Myocyte (in vitro differentiated cells): ENCODE measurements at places on chromosomes 6 and 20. TPM values are rescaled to one million over a fixed set of nuclear protein-coding genes. Genes with fewer than 3 reads are reported as not detected.

SIRPB1 gene
- 0.19 TPM in 1 of 2 replicates, not detected in the other for total RNA-seq

MPIG6B gene
- not detected in 2 replicates for total RNA-seq

- no peak for DNase-seq
Measured at GRCh38 chr6:153997221-153997620, 41.8 kb upstream of the OPRM1 start.

DNA sequence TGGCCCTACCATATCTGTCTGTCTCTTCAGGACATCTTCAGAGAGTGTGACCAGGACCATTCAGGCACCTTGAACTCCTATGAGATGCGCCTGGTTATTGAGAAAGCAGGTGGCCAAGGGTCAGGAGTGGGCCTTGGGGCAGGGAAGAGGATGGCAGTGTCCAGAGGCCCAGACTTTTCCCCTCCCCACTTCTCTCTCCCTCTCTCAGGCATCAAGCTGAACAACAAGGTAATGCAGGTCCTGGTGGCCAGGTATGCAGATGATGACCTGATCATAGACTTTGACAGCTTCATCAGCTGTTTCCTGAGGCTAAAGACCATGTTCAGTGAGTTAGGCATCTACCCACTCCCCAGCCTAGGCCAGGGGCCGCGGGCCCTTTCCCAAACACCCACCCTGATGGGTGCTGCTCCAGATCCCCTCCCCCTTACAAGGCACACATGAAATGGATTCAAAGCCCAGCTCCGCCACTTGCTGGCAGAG, 24.3 kb downstream of the CAPN11 start:
- DNase-seq: no peak

GRCh38 chr6:168179133-168179532, 100.1 kb upstream of the FRMD1 start:
- no peak for DNase-seq

DNA sequence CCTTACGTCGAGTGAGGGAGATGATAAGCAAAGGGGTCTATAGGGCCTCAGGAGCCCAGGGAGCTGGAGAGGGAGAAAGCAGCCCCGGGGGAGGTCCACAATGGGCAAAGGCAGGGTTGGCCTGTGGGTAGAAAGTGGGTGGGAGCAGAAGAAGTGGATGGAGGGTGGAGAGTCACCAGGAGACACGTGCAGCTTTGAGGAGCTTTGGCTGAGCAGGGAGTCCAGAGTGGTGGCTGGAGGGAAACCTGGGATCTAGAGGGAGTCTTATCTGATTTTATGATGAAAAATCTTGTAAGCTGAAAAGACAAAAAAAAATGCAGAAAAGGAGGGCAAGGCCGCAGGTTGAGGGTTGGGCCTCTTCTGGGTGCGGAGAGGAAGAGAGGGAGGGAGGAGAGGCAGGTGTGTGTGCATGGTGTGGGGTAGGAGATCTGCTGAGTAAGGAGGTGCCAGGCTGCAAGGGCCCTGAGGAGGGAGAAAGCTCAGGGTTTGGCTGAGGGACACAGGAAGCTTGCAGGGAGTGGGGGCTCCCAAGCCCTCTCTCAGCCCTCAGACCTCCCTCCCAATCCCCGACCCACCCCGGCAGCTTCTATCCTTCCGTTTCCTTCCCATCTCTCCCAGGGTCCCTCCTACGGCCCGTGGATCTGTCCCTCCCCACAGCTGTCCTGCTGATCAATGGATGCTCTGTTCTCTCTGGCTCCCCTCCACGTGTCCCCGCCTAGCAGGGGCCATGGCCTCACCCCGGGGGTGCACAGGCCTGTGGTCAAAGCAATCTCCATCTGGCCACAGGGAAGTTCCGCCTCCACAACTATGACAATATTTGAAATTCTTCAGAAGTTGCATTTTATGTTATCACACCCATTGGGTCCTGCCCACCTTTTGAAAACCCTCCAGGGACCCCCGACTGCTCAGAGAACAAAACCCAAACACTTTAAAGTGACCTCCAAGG, 17.1 kb upstream of the BPI start:
- DNase-seq: peak; percentile 42

DNA sequence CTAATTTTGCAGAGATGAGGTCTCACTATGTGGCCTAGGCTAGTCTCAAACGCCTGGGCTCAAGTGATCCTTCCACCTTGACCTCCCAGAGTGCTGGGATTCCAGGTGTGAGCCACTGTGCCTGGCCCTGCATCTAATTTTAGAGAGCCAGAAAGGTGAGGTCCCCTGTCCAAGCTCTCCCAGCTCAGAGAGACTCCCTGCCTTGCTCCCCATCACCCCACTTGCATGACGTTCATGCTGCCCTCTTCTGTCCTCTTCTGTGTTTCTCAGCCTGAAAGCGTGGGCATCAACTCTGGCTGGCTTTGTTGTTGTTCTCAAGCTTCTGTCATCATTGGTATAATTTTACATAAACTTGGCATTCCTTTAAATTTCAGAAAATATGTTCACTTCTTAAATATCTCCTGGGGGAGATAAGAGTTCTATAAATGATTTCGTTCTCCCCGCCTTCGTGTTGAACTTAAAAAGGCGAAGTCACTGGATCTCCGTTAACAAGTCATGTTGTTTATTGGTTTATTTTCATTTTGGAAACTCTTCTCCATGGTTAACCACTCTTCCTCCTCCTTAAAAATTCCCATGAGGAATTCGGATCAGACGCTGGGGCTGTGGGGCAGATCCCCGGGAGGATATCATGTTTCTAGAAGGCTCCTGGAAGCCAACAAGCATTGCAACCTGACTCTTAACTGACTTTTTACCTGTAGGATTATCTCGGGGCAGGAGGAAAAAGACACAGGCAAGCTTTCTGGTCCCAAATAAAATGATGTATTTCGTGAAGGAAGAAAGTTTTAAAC, 13.2 kb upstream of the PARD6B start:
- no peak for DNase-seq

DNA sequence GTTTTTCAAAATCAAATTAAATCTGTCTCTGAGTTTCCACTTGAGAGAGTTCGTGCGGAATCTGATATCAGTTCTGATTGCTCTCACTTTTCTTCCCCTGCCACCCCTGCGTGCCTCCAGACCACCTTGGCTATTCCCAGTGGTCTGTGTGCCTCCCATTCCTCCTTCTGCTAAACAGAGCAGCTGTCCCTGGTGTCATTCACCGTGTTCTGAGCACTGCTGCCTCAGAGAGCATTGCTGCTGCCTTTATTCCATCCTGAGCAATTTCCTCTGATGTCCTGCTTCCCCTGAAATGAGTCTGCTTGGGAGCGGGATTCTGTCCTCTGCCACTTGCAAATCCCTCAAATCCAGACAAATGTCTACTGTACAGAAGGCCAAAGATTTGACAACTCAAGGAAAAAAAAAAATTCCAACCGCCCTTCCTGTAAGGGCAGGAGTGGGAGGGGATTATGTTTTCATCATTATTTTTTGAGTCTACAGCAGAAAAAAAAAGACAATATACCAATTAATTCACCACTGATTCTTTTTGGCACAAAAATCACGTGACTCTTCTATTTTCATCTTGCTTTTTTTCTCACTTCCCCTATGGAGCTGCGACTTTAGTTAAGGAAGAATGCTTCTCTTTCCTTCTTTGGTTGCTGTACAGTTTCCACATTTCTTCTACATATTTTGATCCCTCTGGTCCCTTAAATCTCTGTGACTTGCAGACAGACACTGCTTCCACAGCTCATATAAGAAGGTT, 833.0 kb downstream of the EPHA7 start:
- DNase-seq: no peak

GRCh38 chr20:40633123-40633850, 55.7 kb downstream of the MAFB start:
- no peak for DNase-seq

GRCh38 chr20:31927627-31928159, 24.2 kb downstream of the PDRG1 start:
- no peak for DNase-seq

GRCh38 chr6:35454391-35455110, 2.4 kb downstream of the FANCE start:
- no peak for DNase-seq

GRCh38 chr6:90790058-90790457, 203.2 kb upstream of the MAP3K7 start:
- no peak for DNase-seq

GRCh38 chr20:38789503-38790199, 15.8 kb upstream of the PPP1R16B start:
- no peak for DNase-seq

- DNase-seq: peak; percentile 61
Measured at GRCh38 chr6:30490026-30490876, 942 bp downstream of the HLA-E start.
